Fibroblast of upper back skin (primary cell): ENCODE measurements at places on chromosomes 1 and 21.
A peak's percentile ranks its signal among the peaks of the same experiment; 100 is the strongest.

GRCh38 chr1:205930799-205931281, 12.4 kb downstream of the SLC26A9 start:
- no peak for DNase-seq

GRCh38 chr1:45014321-45015028, 2.4 kb downstream of the UROD start:
- peak; percentile 81 for DNase-seq

- DNase-seq: no peak
Measured at GRCh38 chr21:35316933-35317332, 267.8 kb upstream of the RUNX1 start.

- DNase-seq: peak; percentile 49
Measured at GRCh38 chr1:234840843-234841242, 230.9 kb upstream of the IRF2BP2 start.

- DNase-seq: no peak
Measured at GRCh38 chr1:74429580-74429979, 82.8 kb downstream of the LRRC53 start.

GRCh38 chr1:53237638-53238037, 680 bp downstream of the MAGOH start:
- no peak for DNase-seq

DNA sequence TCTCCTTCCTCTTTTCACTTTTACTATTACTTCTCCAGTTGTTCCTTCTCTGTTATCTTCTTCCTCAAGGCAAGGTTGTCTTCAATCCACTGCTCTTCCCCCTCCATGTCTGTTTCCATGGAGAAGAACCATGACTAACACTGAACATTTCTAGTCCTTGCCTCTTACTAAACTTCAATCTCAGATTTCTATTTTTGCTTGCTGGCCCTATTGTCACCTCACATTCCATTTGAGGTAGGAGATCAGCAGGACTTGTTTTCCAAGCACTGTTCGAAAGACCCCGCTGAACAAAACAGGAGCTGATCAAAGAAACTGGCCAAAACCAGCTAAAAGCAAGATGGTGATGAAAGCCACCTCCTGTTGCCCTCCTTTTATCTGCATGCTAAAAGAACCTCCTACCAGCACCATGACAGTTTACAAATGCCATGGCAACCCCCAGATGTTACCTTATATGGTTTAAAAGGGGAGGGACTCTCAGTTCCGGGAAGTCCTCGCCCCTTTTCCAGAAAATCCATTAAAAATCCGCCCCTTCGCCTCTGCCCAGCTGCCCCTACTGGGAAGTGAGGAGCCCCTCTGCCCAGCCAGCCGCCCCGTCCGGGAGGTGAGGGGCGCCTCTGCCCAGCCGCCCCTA, 22.6 kb downstream of the GON4L start:
- peak; percentile 51 for DNase-seq

- DNase-seq: peak; percentile 57
Measured at GRCh38 chr1:245541369-245541768, 386.6 kb downstream of the KIF26B start.

GRCh38 chr21:16492356-16492755, 762.6 kb downstream of the USP25 start:
- no peak for DNase-seq

DNA sequence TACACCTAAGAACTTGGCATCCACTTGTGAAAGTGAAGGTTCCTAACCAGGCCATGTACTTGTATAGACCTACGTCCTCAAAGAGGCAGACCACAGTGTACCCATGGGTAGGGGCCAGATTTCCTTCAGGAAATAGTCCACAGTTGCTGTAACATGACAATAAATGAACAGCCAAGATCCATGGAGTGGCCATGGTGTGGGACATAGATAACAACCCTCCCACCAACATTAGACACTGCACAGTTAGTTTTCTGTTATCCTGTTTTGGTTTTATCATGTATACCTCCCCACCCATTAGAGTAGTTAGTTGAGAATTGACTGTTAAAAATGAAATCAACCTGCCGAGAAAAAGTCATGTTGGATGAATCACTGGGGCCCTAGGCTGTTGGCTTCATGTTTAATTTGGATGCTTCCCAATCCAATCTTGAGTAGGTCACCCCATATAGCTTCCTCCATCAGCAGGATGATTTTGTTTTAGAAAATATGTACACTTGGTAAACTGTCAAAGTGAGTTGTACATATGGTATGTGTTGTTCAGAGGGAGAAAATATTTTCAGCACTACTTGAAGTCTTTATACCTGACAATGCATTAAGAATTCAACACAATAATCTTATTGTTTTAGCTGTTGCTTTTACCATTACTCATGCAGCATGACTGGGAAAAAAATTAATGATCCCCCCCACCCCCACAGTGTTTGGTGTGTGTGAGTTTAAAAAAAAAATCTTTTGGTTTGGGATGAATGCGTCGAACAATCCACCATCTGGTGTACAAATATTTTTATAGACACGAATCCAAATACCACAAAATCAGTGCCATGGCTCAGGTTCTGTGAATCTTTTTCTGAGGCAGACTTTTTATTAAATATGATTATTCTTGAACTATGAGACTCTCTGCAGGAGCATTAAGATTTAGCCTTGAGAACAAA, 88.3 kb upstream of the ARHGAP29 start:
- DNase-seq: peak; percentile 99

DNA sequence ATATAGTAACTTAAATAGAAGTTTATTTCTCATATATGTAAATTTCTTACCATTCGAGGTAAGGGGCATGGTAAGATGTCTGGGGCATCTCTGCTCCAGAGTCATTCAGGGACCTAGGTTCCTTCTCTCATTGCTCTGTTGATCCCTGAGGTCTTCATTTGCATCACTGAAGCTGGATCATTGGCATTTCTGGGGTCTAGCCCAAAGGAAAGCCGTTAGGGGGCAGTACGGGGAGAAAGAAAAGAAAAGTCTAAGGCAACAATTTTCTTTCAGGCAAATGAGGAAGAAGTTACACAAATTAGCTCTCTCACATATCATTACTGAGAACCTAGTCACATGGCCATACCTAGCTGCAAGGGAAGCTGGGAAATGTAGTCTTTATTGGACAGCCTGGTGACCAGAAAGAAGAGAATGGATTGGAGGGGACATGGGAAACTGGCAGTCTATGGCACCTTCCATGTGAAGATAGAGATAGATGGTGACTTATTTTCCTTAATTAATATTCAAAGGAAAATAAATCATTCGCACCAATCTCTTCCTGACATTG, 10.2 kb upstream of the SUSD4 start:
- DNase-seq: no peak

- DNase-seq: no peak
Measured at GRCh38 chr1:23810818-23811540, 10.4 kb upstream of the GALE start.

DNA sequence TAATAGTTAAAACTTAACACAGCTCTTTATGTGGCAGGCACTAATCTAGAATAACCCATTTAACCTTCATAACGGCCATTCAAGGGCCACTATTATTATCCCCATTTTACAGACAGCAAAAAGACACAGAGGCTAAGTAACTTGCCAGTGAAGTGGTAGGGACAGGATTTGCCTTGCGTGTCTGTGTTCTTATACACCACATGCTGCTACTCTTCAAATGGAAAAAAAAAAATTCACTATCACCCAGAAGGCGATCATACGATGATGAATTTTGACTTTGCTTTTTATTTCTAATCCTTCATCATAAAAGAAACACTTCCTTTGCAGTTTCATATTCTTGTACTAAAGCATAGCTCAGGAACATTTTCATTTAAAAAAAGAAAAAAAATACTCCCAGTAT, 65.5 kb downstream of the RERE start:
- DNase-seq: no peak

GRCh38 chr21:28991861-28992525, 684 bp downstream of the LTN1 start:
- no peak for DNase-seq

DNA sequence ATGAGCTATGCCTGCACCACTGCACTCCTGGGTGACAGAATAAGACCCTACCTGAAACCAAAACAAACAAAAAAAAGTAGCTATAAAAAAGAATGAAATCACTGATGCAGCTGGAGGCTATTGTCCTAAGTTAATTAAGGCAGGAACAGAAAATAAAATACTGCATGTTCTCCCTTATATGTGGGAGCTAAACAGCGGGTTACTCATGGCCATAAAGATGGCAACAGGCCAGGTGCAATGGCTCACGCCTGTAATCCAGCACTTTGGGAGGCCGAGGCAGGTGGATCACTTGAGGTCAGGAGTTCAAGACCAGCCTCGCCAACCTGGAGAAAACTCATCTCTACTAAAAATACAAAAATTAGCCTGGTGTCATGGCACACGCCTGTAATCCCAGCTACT, 152.7 kb downstream of the PIK3R3 start:
- DNase-seq: no peak

DNA sequence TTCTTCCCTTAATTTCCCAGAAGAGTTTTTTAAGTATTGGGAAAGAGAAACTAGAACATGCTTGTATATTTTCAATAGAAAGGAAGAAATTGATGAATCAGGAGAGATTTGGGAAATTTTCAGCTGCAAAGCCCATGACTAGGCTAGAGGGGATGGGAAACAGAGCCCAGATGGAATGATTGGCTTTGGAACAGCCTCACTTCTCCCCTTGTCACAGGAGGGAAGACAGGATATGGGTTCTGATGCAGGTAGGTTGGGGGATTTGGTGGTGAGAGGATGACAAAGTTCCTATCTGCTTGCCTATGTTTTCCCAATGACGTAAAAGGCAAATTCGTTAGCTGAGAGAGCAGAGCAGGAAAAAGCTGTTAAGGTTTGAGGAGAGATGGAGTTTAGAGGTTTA, 31.0 kb upstream of the ARID1A start:
- DNase-seq: no peak

GRCh38 chr1:218412171-218412570, 67.0 kb downstream of the TGFB2 start:
- peak; percentile 90 for DNase-seq

DNA sequence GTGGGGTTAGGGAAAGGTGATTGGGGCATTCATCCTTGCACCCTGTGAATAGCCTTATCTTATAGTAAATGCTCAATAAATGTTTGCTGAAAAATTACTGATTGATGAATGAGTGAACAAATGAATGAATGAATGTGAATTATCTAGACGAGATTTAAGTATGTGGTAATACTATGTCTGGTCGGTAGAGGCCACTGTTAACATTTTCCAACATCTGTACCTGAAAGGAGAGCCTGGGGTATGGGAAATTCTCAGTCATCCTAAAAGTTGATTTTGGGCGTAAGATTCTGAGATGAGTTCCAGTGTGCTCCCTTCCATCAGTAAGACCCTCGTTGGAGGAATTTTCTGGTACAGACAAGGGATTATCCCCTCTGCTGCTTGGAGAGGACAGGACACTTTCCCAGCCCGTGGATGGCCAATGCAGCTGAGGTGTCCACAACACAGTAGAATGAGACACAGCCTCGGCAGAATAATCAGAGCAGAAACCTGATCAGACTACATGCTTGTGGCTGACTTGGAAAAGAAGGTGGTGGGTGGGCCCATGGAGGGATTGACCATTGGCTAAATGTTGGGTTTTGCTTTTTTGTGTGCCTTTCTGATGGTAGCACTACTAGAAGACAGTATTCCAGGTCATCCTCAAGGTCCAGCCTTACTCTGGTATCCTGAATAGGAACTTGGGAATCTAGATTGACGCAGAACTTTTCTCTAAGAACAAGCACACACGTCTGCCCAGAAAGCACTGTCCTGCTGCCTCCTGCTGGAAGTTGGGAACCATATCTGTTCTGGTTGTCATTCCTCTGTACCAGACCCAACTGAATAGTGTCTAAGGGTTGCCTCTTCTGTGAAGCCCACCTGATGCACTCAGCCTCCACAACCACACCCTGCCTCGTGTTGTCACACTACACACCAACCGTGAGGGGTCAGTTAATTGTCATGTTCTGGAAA, 262.0 kb downstream of the TNR start:
- peak; percentile 9 for DNase-seq

GRCh38 chr21:43573921-43574320, 85.4 kb downstream of the HSF2BP start:
- no peak for DNase-seq

GRCh38 chr1:228275430-228276173, 67.8 kb downstream of the OBSCN start:
- peak; percentile 87 for DNase-seq

- DNase-seq: no peak
Measured at GRCh38 chr1:101238031-101238628, 1.3 kb downstream of the S1PR1 start.

DNA sequence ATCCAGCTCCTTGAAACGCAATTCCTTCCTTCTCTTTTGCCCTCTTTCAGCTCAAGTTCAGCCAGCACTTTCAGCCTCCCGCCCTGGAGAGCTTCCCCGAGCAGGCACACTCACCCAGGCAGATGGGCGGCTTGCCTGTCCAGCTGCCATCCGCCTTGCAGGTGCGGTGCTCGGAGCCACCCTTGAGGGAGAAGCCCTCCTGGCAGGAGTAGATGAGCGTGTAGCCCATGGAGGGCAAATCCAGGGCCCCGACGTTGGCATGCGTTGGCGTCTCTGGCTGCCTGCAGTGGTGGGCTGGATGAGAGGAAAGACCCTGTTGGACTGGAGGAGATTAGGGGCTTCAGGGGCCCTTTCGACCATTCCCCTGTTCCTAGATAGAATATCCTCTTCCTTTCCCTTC, 60.5 kb downstream of the ZSCAN20 start:
- no peak for DNase-seq

- DNase-seq: no peak
Measured at GRCh38 chr21:33292724-33293123, 26.6 kb downstream of the IL10RB start.
